HT1080 (cell line): ENCODE measurements at places on chromosomes 7 and 10. TPM values are rescaled to one million over a fixed set of nuclear protein-coding genes. Genes with fewer than 3 reads are reported as not detected.

The WASHC2C gene
- total RNA-seq = 13.0 and 18.6 TPM in 2 replicates

The OLAH gene
- total RNA-seq = not detected in 2 replicates

The OPN1SW gene
- total RNA-seq = not detected in 2 replicates

The ANXA8 gene
- total RNA-seq = 0.23 and 0.88 TPM in 2 replicates

GRCh38 chr7:4634166-4634565 lies 47.9 kb upstream of the FOXK1 start:
- DNase-seq = no peak

DNA sequence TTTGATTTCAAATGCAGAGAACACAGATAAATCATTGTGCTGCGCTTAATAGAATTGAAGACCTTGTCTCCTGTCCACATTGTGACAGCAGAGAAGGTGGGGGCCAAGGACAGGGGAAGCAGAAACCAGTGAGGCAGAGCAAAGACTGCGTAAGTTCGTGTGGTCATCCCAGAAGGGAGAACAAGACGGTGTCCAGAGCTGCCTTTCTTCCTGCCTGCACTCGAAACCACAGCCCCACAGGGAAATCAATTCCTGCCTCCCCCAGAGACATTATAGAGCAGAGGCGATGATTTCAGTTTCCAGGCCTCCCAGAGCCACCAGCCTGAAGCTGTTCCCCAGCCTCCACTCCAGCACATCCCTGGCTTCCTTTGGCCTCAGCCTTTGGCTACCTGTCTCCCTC lies 39.7 kb upstream of the UCN3 start:
- no peak for DNase-seq

GRCh38 chr10:47415520-47416304 lies 31.6 kb upstream of the ZNF488 start:
- no peak for DNase-seq

DNA sequence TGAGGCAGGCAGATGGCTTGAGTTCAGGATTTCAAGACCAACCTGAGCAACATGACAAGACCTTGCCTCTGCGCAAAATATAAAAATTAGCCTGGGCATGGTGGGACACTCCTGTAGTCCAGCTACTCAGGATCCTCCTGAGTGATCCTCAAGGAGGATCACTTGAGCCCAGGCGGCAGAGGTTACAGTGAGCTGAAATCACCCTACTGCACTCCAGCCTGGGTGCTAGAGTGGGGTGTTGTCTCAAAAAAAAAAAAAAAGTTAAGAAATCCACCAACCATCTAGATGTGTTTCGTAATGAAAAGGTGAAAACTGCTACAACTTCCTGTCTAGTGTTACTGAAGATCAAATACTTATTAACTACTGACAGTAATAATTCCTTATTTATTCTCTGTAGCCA lies 8.1 kb downstream of the GLCCI1 start:
- DNase-seq = no peak

DNA sequence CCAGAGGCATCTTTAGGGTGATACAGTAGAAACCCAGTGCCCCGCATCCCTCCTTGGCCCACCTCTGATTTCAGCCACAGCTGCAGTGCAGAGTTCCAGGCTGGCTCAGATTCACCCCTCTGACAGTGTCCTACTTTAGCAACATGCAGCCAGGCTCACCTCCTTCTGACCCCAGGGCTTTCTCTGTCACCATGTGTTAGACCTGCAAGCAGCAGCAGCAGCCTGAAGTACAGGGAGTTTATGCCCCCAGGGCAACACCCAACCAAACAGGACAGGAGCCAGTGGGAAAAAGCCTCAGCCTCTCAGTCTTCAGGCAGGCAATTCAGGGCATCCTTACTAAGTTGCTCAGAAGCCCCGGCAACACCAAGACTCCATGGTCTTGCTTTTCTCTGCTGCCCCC lies 109.0 kb upstream of the PLXNA4 start:
- no peak for DNase-seq

The ITPRIP gene
- 14.0 and 20.0 TPM in 2 replicates for total RNA-seq

The TFEC gene
- 0.03 and 0.16 TPM in 2 replicates for total RNA-seq

DNA sequence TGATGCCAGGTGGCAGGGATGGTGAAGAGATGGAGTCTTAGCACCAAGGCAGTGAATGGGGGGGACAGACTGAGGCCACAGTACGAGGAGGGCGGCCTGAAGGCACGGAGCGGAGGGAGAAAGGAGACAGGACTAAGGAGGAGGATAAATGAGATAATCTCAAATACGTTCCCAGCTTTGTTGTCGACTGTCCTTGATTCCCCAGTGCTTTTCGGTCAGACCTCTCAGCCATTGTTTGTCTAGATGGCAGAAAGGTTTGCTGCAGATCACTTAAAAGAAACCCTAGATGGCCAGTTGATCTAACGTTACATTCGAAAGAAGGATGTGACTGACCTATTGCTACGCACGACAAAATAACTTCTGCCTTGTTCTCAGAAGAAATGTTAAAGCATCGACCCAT lies 479.0 kb downstream of the GATA3 start:
- no peak for DNase-seq

DNA sequence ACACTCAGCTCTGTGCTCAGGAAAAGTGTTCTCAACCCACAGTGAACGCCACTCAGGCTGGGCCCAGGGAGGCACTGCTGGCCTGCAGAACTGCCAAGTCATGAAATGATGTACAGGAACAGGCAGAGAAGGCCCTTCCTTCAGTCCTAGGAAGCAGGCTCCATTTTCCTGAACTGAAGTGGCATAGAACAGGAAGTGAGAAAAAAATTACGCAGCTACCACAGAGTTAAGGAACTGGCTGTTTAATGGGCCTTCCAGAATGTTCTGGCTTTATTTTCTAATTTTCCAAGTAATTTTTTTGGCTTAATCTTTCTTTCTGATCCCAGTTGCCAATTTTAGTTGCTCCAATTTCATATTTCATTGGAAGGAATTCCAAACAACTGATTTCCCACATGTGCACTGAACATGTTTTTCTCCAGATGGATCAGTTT lies 39.3 kb downstream of the LRRC18 start:
- no peak for DNase-seq

GRCh38 chr7:102005933-102006480 lies 188.6 kb downstream of the CUX1 start:
- no peak for DNase-seq

DNA sequence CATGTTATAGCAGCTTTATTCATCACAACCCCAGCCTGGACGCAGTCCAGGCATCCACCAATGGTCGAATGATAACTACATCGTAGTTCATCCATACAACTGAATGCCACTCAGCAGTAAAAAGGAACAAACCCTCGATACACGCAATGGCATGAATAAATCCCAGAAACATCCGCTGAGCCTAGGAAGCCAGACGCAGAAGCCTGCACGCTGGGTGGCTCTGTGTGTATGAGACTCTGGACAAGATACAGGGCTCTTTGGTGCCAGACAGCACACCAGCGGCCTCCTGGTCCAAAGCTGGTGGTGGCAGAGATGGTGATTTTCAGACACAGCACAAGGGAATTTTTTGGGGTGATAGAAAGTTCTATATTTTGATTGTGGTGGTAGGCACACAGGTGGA lies 10.0 kb upstream of the CRYGN start:
- DNase-seq = no peak

The PON3 gene
- total RNA-seq = not detected in 2 replicates

The LRRC72 gene
- total RNA-seq = not detected in 2 replicates

The NRG3 gene
- total RNA-seq = not detected in 2 replicates

DNA sequence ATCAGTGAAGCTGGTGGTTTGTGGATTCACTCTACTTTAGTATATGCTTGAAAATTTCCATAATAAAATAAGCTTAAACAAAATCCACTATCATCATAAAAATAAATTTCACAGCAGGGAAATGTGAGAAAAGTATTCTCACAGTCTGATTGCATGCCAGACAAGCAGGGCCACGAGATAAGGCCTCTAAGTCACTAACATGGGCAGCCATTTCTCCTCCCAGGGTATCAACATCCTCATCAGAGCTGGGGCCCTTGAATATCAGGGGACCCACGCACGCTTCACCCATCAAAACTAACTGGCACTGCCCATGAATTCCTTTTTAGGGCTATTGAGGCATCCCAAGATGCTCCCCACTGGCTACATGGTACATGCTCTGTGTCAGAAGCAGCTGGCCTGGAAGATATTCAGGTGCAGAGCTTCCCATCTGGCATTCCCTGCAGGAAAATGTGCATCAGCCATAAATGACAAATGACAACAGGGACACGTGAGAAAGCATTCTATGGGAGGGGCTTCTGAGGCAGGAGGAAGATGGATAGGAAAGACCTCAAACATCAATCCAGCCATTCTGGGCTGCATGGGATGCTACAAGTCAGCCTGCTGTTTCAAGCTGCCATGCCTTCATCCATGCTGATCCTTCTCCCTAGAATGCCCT lies 17.4 kb downstream of the CCDC6 start:
- no peak for DNase-seq

The ZNF138 gene
- 5.5 and 5.6 TPM in 2 replicates for total RNA-seq

DNA sequence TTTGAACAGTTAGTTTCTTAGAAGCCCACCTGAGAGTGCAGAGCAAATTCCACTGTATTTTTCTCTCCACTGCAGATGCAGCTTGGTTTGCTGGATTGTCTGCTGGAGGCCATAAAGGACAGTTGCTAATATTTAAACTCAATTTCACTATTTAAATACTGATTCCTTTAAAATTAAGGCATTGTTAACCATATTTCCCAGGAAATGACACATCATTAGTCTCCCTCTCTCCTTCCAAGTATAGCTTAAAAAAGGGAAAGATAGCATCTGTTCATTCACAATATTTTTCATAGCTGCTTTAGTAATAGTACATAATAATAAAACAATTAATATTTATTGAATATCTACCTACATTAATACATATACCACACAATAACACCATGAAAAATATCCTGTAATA lies 252.9 kb downstream of the HGF start:
- peak; percentile 45 for DNase-seq

DNA sequence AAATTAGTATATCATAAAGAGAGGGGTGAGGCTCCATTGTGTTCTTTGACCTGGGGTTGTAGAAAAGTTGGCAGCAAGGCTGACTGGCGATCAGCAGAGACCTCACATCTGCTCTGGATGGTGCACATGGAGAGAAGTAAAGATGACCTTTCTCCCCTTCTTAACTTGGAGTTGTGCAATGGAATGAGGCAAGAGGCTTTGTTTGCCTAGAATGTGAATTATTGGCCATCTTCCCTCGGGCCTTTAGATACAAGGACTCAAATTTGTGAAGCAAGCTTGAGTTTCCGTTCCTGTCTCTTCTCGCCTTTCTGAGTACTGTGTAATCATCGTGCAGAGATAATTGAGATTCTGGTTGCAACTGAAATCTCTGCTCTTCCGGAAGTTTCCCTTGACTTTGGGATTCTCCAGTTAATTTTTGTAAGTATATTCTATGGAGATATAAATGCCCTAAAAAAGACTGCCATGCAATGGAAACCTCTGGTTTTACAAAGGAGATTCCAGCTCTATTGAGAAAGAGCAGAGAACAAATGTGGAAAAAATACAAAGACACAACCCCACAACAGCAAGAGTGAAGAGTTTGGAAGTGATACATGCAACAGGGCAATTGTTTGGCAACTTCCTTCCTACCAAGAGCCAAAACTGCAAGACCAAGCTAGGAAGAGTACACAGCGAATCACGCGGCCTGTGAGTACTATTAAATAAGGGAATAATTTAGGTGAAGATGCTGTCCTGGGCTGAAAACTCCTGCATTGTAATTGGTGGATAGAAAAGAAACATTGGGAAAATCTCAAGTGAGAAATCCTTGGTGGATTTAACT lies 542.3 kb upstream of the NRP1 start:
- no peak for DNase-seq

DNA sequence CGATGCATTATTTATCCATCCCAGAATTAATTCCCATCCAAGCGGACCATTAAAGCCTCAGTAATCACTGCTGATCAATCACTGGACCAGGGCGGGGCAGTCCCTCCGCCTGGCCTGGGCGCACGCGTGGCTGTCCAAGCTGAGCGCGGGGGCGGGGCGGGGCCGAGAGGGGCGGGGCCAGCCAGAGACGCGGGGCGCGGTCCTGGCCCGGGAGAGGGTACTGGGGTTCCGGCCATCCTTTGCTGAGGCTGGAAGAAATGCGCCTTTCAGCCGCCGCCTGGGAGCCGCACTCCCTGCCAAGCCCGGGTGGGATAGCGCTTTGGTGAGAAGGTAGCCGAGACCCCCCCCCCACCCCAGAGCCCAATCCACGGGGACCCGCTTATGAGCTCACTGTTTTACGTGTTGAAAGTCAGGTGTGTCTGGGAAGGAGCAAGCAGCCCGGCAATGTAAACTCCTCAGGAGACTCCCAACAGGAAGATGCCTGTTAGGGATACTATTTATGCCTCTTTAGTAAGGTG lies at the start of gene ARHGAP22:
Gene ARHGAP22 (minus strand): TSS at position 83 of the 518 bp plus-strand sequence. CDS start 277 bp downstream, outside the sequence.
- DNase-seq = peak; percentile 59

GRCh38 chr10:14403881-14404623 lies 73.3 kb upstream of the FRMD4A start:
- no peak for DNase-seq

The NACAD gene
- 0.03 and 0.08 TPM in 2 replicates for total RNA-seq

The LRIT1 gene
- total RNA-seq = not detected in 2 replicates

The CALN1 gene
- 1.9 and 2.4 TPM in 2 replicates for total RNA-seq

DNA sequence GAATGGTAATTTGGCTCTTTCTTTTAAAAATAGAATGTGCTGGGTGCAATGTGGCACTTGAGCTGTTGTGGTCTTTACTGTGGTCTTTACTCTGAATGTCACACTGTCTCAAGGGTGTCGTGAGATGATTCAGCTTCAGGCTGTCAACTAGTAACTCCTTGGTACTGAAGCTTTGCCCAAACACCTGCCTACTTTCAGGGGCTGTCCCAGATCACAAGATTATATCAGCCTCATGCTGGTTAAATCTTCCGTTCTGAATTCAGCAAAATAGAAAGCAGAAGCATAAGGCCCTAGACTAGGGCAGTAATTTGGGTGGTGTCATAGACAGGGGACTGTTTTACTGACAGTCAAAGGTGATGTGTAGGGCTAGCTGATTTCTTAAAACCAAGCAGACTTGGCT lies 110.9 kb downstream of the BAMBI start:
- DNase-seq = no peak

- peak; percentile 82 for DNase-seq
These were observed 39.8 kb upstream of the LANCL2 start for GRCh38 chr7:55325371-55325792.

GRCh38 chr7:22142572-22142971 lies 196.9 kb upstream of the CDCA7L start:
- no peak for DNase-seq

GRCh38 chr10:76969366-76969948 lies 668.2 kb downstream of the KCNMA1 start:
- DNase-seq = no peak

DNA sequence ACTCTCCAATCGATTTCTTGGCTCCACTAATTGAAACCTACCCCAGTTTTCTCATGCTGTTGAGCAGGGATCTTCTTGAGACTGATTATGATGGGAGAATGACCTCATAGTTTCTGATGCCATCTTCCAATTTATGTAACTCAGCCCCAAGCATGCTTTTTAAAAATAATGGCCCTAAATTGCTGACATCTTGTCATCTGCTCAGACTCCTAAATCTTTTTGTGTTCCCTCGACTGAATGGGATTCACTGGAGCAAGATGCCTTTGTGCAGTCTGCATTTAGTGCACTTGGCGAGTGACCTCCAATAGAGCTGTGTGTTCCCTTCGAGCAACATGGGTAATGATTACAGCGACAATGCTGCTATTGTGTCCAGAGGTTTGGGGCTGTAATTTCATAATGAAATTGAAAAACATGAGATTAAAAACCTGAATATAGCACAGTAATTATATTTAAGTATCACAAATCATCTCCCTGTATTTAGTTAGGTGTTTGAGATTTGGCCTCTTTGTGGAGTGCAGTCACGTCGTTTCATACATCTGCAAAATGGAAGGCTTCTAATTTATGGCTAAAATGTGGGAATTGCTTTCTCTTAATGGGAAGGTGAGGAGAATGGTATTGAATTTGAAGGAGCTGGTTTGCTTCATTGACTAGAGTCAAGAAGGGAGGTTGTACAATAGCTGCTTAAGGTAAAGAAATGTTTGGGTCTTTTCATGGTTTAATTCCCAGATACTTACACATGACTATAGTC lies 192.9 kb downstream of the AUTS2 start:
- DNase-seq = no peak

The PNLIP gene
- total RNA-seq = not detected in 2 replicates
